ENCODE measurements at places on chromosomes 1 and 21.

DNA sequence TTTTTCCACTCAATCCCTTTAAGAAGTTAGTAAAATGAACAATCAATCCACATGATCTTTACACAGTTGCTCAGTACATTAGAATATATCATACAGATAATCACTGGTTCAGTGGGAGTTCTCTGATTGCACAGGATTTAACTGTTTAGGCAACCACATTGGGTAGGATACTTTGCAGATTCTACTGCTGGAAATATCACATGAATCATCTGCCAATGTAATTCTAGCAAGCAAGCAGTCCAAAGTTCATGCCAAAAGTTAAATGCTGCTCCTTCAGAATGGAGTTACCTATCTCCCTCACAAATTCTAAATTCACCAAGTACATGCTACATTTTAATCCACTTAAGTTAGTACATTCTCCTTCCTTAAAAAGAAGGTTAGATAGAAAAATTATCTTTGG lies 52.4 kb downstream of the NEGR1 start:
- DNase-seq = no peak

DNA sequence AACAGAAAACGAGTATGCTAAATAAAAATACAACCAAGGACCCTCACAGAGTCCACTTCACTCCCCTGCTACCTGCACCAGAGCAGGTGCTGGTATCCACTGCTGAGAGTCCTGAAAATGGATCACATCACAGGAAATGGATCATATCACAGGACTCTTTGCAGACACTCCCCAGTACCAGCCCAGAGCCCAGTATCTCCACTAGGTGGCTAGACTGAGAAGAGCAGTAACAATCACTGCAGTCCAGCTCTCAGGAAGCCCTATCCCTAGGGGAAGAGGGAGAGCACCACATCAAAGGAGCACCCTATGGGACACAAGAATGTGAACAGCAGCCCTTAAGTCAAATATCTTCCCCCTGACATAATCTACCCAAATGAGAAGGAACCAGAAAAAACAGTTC lies 28.0 kb downstream of the AGBL4 start:
- no peak for DNase-seq

DNA sequence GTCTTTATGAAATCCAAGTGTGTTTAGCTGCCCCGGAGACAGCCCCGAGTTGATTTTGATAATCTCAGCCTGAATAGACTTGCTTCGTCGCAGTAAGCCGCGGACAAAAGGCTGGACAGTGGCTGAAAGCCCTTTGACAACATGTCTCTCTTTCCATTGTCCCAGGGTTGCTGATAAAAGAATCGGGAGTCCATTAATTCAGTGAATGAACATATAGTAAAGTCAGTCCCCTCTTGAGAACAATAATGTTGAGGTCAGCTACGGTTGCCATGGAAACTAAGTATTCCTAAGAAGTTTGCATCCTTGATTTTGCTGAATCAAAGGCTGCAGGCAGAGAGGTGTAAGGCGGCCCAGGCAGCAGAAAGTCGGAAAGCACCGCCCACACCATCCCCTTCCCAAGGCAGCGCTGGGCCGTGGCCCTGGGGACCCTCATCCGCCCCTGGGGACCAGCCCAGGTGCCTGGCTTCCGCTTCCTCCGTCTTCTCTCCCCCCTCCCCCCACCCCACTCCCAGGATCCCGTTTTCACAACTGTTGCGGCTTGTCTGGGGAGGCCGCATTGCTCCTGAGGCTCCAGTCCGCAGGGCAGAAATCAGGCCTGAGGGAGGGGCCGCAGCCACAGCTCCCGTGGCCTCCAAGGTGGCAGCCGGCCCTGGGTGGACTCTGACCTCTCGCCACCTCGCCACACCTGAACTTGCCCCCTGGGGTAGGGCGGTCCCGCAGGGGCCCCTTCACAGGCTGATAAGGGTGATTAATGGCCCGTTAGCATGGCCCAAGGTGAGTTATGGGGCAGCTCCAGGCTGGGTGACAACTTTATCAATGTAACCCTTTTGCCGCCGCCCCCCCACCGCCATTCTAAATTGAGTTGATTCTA lies 180.9 kb downstream of the PRDM16 start:
- no peak for DNase-seq

GRCh38 chr1:100924991-100925390 lies 29.1 kb downstream of the SLC30A7 start:
- no peak for DNase-seq

GRCh38 chr1:211604548-211604947 lies 25.6 kb upstream of the SLC30A1 start:
- no peak for DNase-seq

DNA sequence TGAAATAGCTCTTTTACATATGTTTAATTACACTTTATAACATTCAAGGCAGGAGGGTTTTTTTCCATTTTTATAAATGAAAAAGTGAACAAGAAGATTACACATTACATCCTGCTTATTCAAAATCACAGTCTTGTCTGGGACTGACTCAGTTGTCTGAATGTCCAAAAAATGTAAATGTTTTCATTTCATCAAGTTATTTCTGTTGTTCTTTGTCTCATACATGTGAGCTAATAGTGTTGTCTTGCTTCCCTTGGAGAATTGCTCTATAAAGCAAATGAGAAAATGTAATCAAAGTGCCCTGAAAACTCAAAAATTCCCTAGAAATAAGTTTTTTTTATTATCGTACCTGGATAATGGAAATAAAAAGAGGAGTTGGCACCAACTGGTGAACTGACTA lies 242.9 kb downstream of the GRIK1 start:
- no peak for DNase-seq

GRCh38 chr1:88079036-88079435 lies 605.0 kb upstream of the PKN2 start:
- no peak for DNase-seq

DNA sequence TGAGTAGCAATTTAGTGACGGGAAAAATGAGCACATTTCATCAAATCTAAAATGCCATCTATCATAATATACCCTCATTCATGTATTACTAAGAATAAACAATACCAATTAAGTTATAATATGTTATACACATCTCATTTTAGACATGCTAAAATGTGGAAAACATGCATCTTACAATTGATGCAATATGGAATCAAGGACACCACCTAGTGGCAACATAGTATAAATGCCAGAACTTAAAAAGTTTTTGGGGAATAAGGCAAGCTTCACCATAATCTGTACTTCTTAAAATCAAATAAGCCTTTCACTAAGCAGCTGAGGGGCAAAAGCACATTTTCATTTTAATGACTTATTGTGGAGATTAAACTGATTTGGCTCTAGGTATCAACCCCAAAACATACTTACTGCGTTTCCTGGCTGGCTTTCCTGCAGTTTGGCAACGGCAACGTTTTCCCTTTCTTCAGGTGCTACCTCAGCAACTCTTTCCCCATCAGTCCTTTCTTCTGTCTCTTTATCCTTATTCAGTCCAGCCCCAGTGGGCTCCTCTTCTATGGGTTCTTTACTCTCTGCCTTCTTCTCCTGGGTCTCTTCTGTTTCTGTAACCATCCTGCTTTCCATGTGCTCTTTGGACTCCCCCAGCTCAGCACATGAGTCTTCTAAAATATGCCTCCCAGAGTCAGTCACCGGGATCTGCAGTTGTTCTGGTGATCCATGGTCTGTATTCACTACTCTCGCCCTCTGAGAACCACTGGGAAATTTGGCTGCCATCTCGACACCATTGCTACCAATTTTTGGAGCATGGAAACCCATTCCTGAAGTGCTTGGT lies 11.4 kb downstream of the SDE2 start:
- DNase-seq = no peak

DNA sequence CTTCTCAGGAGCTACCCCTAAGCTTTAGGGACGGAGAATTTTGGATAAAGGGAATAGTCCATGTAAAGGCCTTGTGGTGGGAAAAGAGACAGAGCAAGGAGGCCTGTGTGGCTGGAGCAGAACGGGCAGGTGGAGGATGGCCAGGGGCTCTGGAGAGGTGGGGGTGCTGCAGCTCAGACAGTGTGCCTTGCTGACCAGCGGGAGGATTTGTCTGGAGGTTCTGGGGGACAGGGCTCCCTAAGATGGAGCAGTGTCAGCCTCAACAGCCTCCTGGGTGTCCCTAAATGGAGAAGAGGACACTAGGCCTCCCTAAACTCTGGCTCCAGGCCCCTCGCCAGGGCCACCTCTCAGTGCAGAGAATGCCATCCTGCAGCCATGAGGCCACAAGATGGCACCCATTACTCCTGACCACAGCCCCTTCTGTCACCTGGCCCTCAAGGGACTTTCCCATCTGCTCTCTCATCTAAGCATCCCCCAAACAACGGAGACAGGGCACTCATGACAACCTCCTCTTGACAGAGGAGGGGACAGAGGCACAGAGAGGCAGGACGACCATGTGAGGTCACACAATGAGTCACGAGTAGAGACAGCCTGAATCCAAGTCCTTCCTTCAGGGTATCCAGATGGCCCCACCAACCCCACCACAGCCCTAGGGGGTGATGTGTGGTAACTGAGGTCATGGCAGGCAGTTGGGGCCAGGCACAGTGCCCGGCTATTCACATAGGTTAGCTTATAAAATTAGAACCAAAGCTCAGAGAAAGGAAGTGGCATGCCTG lies 94.7 kb downstream of the DMRTB1 start:
- no peak for DNase-seq
